Substantia nigra (tissue), 51 donors: ENCODE measurements at places on chromosomes 6 and 20.

DNA sequence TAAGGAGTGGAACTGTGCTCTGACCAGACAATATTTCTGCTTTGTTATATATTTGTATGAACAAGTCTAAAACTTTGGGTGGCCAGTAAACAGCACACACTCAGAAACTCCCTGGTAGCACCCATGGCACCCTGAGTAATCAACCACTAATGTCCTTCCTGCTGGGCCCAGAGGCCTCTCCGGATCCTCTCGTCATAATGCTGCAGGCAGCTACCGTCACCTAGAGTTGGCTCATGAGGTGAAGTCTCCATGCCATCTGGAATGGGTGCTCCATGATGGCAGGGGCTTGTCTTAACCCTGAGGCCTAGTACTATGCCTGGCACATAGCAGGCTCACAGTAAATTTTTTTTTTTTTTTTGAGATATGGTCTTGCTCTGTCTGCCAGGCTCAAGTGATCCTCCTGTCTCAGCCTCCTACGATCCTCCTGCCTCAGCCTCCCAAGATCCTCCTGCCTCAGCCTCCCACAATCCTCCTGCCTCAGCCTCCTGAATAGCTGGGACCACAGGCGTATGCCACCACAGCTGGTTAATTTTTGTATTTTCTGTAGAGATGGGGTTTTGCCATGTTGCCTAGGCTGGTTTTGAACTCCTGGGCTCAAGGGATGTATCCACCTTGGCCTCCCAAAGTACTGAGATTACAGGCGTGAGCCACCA, 3.0 kb upstream of the SDCBP2 start:
- DNase-seq, result no peak

DNA sequence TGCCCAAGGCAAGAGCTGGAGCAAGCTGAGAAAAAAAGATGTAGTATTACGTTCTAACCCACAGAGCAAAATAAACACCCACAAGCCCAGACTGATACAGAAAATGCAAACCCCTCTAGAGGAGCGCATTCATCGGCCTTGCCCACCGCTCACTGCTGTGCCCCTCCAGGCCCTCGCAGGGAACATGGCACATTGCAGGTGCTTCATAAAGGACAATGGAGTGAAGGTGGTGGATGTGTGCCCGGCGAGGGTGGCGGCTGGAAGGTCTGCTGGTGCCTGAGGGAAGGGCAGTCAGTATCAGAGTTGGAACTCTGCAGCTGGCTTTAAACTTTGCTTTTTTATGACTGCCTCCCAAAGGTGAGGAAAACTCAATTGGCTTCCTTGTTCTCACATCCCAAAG, 18.5 kb upstream of the IRF4 start:
- no peak for DNase-seq

- no peak for DNase-seq
Measured at GRCh38 chr6:132751306-132751705, 6.4 kb downstream of the VNN2 start.

GRCh38 chr6:155377061-155377460, 62.8 kb upstream of the TFB1M start:
- no peak for DNase-seq

GRCh38 chr6:9467741-9468140, 947.1 kb downstream of the TFAP2A start:
- no peak for DNase-seq

- DNase-seq, result no peak
Measured at GRCh38 chr6:121205569-121205968, 128.7 kb downstream of the TBC1D32 start.
